ENCODE measurements at places on chromosomes 5 and 9.

- DNase-seq, result no peak
These were observed 1872.8 kb upstream of the ACO1 start for GRCh38 chr9:30511666-30512065.

GRCh38 chr5:66362687-66363086 is 218.6 kb downstream of the SREK1 start:
- DNase-seq, result no peak

GRCh38 chr5:74107899-74108298 is 481.9 kb downstream of the ARHGEF28 start:
- no peak for DNase-seq

- no peak for DNase-seq
These were observed 14.0 kb upstream of the TNIP1 start for GRCh38 chr5:151094852-151095245.

GRCh38 chr5:25570067-25570583 is 925.3 kb upstream of the CDH10 start:
- no peak for DNase-seq

GRCh38 chr5:51810592-51810991 is 427.3 kb downstream of the ISL1 start:
- no peak for DNase-seq

GRCh38 chr5:75616971-75617621 is 5.8 kb downstream of the ANKDD1B start:
- DNase-seq, result no peak

DNA sequence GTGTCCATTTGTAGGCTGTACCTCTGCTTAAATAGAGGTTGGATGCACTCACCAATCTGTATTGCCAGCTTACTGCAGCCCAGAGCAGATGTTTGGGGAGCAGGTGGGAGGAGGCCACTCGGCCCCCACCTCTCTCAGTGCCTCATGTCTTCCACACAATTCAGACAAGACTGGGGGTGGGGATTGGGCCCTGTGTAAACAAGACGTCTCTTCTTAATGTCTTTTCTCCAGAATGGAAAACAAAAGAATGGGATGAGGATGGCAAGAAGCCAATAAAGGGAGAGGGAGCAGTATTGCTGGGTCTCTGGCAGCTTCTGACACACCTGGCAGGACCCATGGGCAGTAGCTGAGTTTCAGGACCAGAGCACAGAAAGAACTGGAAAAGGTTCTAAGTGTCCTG is 64.9 kb downstream of the SIL1 start:
- no peak for DNase-seq

DNA sequence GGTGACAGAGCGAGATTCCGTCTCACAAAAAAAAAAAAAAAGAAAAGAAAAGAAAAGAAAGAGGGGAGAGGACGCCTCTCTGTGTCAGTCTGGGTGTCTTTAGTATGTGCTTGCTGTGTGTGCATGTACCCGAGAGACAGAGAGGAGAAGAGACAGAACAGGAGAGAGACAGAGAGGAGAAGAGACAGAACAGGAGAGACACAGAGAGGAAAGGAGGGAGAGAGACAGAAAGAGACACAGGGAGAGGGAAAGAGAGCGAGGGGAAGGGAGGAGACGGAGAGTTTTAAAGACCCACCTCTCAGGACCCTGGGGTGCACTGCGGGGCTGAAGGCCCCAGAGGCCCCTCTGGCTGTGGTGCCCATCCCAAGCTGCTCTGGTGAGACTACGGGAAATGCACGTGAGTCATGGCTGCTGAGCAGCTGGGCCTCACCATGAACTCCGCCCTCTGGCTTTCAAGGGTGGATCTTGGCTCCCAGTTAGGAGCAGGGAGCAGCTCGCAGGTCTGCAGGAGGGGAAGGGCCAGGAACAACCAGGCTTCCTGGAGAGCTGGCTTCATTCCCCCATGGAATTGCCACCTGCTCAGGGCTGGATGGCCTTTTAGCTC is 7.9 kb downstream of the SLC6A3 start:
- no peak for DNase-seq

- no peak for DNase-seq
These were observed 4.1 kb downstream of the SAXO1 start for GRCh38 chr9:19028835-19029451.

DNA sequence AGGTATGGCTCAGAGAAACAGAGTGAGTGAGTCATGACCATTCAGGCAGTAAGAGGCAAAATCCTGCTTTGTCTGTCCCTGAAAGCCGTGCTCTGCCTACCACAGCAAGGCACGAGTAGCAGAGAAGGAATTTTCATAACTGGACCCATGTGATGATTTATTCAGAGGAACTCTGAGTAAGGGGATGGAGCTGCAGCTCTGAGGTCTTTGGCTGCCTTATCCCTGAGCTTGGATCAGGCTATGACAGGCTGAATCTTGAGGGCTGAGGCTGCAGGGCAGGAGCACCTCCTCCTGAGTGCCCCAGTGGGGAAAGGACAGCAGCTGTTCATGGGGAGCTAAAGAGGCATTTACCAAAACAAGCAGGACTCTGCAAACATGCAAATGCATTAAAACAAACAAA is 183.4 kb downstream of the PAPPA start:
- no peak for DNase-seq

GRCh38 chr5:154713615-154714125 is 41.5 kb upstream of the LARP1 start:
- DNase-seq, result no peak

- no peak for DNase-seq
These were observed 31.5 kb upstream of the MVB12B start for GRCh38 chr9:126295082-126295477.

DNA sequence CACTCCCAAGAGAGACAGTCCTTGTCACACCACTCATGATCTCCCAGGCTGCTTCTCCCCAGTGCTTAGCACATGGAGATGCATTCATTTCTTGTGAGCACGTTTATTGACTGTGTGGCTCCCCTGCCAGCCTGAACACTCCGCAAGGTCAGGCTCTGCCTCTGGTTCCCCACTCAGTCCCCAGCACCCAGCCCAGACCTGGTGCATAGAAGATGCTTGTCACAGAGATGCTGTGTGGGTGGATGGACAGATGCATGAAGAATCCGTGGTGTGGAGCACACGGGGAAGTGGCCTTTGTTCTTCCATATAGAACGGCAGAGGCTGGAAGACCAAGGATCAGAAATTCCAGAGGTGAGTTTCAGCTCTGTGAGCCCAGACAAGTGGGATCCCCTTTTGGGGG is 13.8 kb upstream of the CRB2 start:
- DNase-seq, result no peak

DNA sequence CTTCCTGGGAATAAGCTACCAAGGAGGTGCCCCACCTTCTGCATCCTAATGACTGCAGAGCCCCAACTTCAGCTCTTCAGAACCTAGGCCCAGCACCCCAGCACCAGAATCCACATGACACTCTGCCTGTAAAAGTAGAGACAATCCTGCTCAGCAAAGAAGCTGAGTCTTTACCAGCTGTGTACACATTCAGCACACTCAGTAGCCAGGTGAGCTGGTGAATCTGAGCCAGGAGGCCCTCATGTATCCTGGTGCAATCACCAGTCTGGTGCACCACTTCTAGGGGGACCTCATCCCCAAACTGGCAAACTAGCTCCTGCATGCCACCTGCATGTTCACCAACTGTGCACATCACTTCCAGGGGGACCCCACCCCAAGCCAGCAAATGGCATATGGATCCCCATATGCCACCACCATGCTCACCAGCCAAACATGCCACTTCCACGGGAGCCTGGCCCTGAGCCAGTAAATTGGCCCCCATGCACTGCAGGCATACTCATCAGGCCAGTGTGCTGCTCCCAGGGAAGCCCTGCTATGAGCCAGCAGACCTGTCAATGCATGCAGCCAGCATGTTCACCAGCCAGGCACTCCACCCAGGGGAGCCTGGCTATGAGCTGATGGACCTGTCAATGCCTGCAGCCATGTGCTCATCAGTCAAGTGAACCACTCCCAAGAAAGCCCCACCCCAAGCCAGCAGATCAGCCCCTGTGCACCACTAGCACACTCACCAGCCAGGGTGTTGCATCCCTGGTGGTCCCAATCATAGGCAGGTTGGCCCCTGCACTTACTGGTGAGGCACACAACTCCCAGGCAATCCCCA is 15.6 kb upstream of the BTNL9 start:
- DNase-seq, result no peak

- DNase-seq, result no peak
These were observed 2.5 kb downstream of the LAMC3 start for GRCh38 chr9:131011274-131012022.

GRCh38 chr5:110346893-110347358 is 379.5 kb downstream of the TMEM232 start:
- no peak for DNase-seq

- no peak for DNase-seq
These were observed 79.2 kb downstream of the SV2C start for GRCh38 chr5:76162335-76162734.

DNA sequence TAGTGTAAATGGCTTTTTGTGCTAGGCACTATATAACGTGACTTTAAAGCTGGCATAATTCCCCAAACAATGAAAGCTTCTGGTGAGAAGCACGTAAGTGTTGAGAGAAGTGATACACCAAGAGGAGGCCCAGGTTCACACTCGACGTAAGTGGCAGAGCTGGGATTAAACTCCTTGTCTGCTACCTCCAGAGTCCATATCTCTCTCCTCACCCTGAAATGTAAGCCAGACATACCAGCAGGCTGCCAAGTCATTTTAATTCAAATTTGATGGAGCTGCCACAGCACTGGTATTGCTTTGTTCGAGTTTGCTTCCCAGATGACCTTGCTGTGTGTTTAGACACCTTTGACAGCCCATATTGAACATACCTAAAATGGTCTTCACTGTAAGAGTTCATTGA is 319.7 kb downstream of the GLIS3 start:
- no peak for DNase-seq

DNA sequence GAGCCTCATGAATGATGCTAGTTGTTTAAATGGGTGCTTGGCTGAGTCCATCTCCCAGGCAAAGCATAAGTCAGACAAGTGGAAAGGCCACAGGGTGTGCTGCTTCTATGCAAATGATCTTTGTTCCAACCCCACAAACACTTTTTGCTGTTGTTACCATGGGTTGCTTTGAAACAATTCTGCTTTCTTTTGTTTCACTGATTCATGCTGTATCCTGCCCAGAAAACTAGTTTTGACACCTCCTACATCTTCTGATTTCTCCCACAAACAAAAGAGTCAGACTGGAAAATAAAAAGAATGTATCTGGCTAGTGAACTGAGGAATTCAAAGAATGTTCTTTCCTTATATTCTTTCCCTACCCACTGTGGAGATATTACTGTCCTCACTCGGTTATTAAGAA is 298.6 kb downstream of the DIRAS2 start:
- DNase-seq, result no peak

- DNase-seq, result no peak
These were observed 478.9 kb downstream of the HTR1A start for GRCh38 chr5:63483338-63483737.

DNA sequence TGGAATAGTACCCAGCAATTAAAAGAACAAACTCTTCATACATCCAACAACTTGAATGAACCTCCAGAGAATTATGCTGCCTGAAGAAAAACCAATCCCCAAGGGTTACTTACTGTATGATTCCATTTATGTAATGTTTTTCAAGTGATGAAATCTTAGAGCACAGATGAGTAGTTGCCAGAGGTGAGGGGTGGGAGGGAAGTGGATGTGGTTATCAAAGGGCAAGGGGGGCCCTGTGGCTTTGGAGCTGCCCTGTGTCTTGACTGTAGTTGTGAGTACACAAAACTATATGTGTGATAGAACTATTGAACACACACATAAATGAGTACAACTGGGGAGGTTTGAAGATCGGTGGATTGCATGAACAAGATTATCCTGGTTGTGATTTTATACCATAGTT is 115.8 kb upstream of the SLC25A48 start:
- no peak for DNase-seq

GRCh38 chr5:88660947-88661805 is 221.8 kb downstream of the MEF2C start:
- no peak for DNase-seq

- DNase-seq, result no peak
These were observed 40.5 kb upstream of the NEURL1B start for GRCh38 chr5:172600571-172600970.

DNA sequence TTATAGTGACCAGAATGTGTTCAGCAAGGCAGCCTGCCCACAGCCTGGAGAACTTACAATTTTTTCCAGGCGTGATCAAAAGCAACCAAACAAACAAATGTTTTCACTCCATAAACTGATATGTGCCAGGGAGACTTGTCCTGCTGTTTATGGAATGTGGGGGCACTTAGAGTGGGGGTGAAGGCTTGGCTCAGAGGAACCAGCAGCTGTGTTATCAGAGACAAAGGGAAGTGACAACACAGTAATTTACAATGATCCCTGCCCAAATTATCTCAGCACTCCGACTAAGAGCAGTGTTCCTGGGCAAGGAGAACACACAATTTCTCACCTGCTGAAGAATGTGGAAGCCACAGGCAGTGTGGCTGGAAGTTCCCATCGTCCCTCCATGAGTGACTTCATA is 429.1 kb upstream of the IRX4 start:
- DNase-seq, result no peak

DNA sequence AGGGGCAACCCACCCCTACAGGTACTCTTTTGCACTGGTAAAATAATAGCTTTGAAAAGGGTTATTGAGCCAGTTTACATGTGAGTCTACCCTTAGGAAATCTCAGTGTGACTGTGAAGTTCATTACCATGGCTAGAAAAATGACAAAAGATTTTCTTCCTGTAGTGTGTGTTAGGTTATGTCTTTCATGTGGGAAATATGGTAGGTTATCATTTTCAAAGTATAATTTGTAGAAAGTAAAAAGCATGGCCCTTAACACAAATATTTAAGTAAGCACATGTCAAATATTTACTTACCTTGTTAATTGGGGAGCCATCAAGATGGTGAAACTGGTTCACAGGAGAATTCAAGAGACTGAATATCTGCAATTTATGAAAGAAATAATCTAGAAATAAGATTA is 37.3 kb upstream of the PLPP1 start:
- DNase-seq, result no peak

DNA sequence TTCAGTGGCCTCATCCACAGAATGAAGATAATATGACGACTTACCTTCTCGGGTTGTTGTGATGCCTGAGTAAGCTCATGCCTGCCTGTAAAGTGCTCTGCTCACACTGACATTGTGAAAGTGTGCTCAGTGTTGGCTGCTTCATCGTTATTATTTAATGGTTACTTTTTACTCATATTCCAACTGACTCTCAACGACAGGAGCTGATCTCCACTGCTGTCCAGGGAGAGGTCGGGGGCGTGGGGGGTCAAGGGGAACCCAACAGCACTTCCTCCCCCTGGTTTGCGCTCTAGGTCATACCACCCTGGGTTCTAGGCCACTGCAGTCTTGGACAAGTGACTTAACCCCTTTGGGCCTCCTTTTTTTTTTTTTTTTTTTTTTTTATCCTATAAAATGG is 52.9 kb upstream of the ANGPTL2 start:
- DNase-seq, result no peak

GRCh38 chr9:134877541-134877940 is 3.1 kb upstream of the FCN2 start:
- DNase-seq, result no peak

- DNase-seq, result no peak
These were observed 81.2 kb upstream of the DNAH5 start for GRCh38 chr5:14025569-14026286.

- no peak for DNase-seq
These were observed 72.8 kb upstream of the ANKH start for GRCh38 chr5:14944350-14944739.

- DNase-seq, result no peak
These were observed 63.4 kb downstream of the MVB12B start for GRCh38 chr9:126389992-126390391.

- DNase-seq, result no peak
These were observed 2.0 kb downstream of the SPINK7 start for GRCh38 chr5:148314187-148314586.

All from activated CD8-positive, alpha-beta memory T cell treated with anti-CD3 and anti-CD28 coated beads for 1 hour (primary cell).